Cerebellar nuclear complex (tissue), 1 donor: ENCODE measurements at places on chromosomes 4 and X.

GRCh38 chr4:94924566-94924965 lies 166.8 kb downstream of the BMPR1B start:
- no peak for DNase-seq

DNA sequence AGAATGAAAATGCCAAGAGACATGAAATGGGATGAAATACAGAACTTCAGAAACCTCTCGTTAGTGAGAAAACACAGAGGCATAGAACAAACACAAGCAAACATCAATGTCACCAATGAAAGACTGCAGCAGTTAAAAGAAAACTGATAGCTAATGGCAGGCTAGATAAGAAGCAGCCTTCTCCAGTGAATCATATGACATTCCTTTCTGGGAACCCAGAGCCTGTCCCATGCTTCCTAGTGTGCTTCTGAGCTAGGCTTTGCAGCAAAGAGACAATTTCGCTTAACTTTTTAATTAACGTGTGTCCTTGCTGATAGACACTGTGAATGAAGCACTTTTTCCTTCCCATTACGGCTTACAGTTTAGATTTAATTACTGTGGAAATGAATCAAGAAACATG lies 444.6 kb downstream of the IL15 start:
- no peak for DNase-seq

- no peak for DNase-seq
Measured at GRCh38 chr4:85399270-85399669, 75.7 kb upstream of the ARHGAP24 start.

DNA sequence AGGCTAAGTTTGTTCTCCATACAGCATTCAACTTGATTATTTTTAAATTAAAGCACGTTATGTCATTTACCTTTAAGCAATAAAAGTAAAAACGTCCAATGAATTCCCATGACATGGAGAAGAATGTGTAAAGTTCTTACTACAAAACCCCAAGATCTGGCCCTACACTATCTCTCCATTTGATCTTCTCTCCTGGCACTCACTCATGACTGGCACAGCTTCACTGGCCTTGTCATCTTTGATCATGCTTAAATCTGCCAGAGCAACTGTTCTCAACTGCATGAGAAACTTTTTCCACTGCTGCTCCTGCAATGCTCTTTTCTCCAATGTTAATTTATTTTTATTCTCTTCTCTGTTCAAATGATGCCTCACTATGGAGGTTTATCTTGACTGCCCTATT lies 1109.0 kb upstream of the IGFBP7 start:
- DNase-seq, result no peak

DNA sequence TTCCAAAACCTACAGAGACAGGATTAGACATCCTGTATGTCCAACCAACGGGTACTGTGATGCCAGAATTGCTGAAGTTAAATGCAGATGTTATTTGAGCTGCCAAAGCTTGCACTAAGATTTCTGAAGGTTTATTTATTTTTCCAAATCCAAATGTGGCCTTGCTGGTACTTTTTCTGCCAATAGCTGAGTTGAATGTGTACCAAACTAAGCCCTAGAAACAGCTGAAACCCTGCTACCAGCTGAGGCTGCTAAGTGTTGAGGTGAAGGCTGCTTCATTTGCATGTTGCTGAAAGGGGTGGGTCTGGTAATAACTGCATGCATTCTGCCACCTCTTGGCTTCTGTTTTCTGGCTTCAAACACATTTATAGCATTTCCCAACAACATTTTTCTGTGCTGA lies 366.5 kb downstream of the FAT4 start:
- no peak for DNase-seq

DNA sequence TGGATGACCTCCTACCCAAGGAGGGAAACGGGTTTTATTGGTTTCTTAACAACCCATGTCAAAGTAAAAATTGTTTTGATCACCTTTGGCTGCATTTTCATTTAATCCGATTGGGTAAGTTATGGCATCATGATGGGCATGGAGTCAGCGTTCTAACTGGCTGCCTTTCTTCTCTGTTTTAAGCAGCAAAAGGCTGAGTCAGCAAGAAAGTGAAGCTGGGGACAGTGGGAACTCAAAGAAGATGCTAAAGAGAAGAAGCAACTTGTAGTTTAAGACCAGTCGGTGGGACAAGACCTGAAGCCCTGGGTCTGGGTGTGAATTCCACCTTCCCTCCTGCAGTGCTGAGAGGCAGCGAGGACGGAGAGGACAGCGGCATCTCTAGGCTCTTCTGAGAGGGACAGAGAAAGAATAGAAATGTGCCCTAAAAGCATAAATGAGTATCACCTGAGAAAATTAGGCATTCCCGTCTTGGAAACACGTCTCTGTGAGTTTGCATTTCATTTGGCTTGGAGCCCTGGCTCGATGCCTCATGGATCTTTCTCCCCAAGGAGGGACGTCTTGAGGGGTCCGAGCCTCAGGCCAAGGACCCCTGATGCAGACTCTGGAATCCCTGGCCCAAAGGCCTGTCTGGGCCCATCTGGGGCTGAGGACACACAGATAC lies 82.0 kb downstream of the CRMP1 start:
- no peak for DNase-seq

DNA sequence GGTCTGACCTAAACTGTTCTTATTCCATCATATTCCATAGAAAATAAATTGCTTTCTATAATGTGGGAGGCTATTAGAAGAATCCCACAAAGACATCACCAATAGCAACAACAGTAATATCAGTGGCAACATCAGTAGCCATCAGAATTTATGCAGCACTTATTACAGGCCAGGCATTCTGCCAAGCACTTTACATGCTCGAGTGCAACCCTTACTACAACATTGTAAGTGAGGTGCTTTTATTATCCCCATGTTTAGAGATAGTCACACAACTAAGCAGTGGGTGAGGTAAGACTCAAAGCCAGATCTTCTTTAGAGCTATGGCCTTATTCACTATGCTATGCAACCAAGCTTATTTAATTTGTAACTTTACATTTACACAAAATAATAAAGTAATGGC lies 317.1 kb upstream of the BMP3 start:
- DNase-seq, result no peak

DNA sequence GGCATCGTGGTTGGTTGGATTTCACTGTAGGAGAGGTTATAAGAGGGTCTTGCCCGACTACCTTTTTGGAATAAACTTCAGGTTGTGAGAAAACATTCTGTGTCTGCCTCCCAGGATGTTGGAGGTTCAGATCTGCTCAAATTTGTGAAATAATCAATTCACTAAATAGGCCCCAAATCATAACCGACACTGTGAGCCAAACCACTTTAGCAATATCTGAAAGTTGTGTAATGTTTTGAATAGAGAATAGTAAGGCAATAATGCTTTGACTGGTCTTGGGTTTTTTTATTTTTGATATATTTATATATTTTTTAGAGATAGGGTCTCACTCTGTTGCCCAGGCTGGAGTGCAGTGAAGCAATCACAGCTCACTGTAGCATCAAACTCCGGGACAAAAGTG lies 131.2 kb downstream of the GLRA3 start:
- no peak for DNase-seq
